ENCODE measurements at places on chromosomes 16 and 17. TPM values are rescaled to one million over a fixed set of nuclear protein-coding genes. Genes with fewer than 3 reads are reported as not detected.
A peak's percentile ranks its signal among the peaks of the same experiment; 100 is the strongest.

The KLHL10 gene
- 0.04 TPM for polyA plus RNA-seq

The ZFP3 gene
- polyA plus RNA-seq = 3.7 TPM

The KIF2B gene
- polyA plus RNA-seq = not detected

The ITGA3 gene
- polyA plus RNA-seq = 5.6 TPM

The SMURF2 gene
- polyA plus RNA-seq = 5.6 TPM

GRCh38 chr17:80529904-80530292 is 14.7 kb upstream of the RPTOR start:
- no peak for DNase-seq

DNA sequence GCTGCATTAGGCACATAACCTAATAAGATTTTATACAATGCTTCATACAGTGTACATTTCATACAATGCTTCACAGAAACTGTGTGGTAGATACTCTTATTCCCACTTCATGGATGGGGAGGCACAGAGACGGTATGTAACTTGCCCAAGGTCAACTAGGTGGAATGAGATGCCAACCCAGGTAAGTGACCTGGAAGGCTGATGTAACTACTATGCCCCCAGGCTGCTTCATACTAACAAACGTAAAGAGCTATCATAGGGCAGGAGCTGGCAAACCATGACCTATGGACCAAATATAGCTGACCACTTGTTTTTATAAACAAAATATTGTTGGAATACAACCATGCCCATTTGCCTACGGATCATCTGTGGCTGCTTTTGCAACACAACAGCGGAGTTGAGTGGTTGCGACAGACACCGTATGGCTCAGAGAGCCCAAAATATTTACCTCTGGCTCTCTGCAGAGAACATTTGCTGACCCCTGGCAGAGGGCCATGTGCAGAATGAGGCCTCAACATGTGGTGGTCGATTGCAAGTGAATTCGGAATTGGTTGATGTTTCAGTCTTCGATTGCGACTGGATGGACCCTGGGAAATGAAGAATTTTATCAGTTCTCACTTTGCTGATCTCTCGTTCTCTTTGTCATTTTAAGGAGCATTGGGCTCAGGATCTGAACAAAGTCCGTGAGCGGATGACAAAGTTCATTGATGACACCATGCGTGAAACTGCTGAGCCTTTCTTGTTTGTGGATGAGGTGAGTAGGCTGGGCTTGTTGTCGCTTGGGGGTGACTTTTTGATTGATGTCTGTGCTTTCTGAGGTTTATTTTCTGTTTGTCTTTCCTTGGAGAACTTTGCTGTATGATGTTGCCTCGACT is 109.7 kb downstream of the PLCG2 start:
- no peak for DNase-seq

DNA sequence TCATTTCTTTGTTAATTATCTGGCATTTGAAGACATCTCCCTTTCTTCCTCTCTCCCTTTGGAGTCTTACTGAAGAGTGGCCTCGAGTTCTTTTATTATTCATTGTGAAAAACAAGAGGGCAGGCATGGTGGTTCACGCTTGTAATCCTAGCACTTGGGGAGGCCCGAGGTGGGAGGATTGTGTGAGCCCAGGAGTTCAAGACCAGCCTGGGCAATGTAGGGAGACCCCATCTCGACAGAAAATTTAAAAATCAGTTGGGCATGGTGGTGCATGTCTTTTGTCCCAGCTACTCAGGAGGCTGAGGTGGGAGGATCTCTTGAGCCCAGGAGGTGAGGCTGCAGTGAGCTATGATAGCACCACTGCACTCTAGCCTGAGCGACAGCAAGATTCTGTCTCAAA is 20.1 kb downstream of the BPTF start:
- DNase-seq = no peak

- DNase-seq = no peak
Observed at GRCh38 chr16:48607056-48607825, 2.7 kb downstream of the N4BP1 start.

- DNase-seq = no peak
Observed at GRCh38 chr17:80599546-80600305, 55.1 kb downstream of the RPTOR start.

- DNase-seq = peak; percentile 46
Observed at GRCh38 chr16:22316411-22316811, 19.2 kb downstream of the POLR3E start.

- no peak for DNase-seq
Observed at GRCh38 chr17:50575581-50576210, 15.2 kb downstream of the CACNA1G start.

DNA sequence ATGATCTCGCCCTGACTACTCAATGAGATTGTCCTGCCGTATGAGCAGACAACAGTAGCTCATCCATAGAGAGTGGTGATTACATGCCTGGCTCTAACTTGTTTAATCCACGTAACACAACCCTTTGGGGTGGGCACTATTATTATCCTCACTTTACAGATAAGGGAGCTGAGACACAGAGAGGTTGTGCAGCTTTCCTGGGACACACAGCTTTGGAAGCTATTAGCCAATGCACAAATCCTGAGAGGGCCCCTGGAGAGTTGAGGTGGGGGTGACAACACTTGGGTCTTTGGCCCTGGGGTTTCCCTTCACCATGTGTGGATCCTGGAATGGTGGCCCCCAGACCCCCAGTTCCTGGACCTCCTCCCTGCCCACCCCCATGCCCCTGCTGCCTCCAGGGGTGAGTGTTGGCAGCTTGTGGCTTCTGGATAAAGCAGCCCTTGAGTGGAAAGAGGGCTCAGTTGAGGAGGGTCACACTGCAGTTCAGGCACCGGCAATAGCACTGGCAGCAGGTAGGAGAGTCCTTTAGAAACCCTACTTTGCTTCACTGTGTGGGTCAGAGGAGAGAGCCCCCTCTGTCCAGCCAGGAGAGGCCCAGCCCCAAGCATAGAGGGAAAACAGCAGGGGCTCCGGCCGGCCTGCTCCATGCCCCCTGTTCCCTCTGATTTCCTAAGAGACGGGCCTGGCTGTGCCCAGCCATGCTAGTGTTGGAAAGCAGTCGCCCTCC is 230.7 kb downstream of the KATNIP start:
- DNase-seq = no peak

DNA sequence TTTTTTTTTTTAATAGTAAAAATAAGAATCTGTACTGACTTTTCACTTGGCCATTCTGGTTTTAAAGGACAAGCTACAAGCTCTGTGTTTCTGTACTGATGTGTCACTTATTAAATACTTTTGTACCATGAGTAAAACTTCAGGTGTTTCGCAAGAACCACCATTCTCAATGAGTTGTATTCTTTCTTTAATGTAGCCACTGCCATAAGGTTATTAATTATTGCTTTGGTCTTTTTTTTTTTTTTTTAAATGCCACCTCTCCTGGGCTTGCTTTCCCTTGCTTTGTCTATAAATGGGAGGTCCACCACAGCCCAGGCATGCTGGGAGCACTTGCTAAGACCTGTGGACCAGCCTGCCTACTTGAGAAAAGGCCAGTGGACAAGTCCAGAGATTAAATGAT is 8.4 kb downstream of the ARL2BP start:
- no peak for DNase-seq

DNA sequence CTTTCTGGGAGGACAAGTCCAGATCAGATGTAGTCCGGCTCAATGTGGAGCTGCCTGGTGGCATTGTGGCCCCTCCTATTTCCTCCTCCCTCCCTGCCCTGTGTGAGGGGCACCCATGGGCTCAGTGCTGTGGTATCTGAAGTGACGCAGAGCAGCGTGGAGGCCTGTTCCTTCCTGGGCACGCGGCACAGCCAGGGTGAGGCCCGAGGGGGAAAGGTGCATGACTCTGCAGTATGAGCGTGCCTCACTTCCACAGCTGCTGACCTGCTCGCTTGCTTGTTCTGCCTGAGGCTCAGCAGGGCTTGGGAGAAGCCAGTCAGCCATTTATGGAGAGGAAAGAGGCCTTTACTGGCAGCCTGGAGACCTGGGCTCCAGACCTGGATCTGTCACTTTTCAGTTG is 11.7 kb downstream of the TMEM238L start:
- DNase-seq = peak; percentile 55
